GM13977 (cell line): ENCODE measurements at places on chromosomes 1 and 21.
A peak's percentile ranks its signal among the peaks of the same experiment; 100 is the strongest.

DNA sequence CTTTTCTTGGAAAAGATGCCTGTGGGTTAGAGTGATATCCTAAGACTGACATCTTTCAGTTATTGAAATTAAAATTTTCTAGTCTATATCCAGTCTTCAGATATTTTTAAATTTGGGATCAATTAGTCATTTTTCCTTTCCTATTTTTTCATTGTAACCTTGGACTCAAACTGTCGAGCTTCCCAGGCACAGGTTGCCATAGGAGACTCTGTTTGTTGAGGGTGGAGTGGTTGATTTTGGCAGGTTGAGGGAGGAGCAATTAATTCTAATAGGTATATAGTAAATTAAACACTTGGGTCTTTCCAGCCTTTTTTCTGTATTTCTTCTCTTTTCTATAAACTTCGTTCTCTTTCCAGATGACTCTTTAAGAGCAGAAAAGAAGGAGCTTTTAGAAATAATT lies 326.8 kb downstream of the ASTN1 start:
- no peak for DNase-seq

GRCh38 chr1:210584439-210585113 lies 255.9 kb downstream of the HHAT start:
- peak; percentile 68 for DNase-seq

DNA sequence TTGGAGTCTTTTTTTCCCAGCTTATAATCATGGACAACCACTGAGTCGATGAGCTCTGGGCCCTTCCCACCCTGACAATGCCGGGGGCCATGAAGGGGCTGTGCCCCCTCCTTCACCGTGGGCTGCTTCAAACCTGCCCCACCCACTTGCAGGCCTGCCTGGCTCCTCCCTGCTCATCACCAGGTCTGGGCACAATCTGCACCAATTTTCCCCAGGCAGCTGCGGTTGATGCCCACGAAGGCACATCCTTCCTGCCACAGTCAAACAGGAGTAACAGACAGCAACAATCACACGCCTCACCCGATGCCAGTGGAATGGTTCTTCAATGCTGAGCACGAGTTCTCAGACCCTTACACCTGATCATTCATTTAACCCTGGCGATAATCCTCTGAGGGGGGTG lies 18.9 kb downstream of the PGLYRP3 start:
- no peak for DNase-seq

GRCh38 chr1:201217851-201218250 lies 27.2 kb downstream of the IGFN1 start:
- DNase-seq = no peak

- no peak for DNase-seq
Observed at GRCh38 chr21:45318556-45319404, 31.1 kb upstream of the POFUT2 start.
